ENCODE measurements at places on chromosomes 4 and X.

GRCh38 chr4:44675366-44675765, 2.9 kb upstream of the GUF1 start:
- no peak for DNase-seq

GRCh38 chr4:148064451-148064850, 332.6 kb downstream of the ARHGAP10 start:
- DNase-seq, result no peak

DNA sequence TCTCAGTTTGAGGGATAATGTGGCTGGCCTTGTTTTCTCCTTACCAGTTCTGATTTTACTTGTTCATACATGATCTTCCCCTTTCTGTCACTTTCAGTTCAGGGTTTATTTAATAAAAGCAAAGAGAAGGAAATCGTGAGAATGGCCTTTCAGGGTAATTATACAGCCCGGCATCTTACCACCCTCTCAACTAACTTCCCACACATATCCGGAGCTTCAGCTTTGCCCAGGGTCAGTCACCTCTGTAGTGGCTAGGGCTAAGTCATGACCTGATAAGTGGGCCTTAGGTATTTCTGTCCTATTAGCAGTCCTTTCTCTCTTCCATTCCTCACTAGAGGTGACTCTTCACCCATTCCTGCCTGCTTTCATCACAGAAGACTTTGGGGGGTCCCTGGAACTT, 15.8 kb downstream of the TRPC5 start:
- DNase-seq, result no peak

DNA sequence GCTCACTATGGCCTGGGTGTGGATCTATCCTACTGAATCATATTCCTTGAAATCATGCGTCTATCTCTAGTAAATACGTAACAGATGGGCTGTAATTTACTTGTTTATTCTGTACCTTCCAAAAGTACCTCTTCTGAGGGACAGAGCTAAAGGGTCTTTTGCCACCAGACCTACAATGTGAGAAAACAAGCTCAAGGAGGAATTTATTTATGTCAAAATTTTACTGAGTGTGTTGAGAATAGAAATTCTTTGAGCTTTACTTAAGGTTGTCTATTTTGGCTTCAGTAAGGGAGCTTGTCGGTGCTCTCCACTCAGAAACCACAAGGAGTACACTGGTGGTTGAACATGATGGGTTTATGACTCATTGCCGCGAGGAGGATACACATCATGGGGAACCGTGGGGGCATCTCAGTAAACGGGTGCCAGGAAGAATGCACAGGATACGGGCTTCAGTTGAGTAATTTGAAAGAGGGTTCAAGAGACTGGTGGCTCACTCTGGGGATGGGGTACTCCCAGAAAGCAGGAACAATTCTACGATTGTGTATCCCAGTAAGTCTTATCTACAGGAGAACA, 3.0 kb downstream of the ANK2 start:
- no peak for DNase-seq

- no peak for DNase-seq
These were observed 219.2 kb upstream of the RASGEF1B start for GRCh38 chr4:81690871-81691270.

DNA sequence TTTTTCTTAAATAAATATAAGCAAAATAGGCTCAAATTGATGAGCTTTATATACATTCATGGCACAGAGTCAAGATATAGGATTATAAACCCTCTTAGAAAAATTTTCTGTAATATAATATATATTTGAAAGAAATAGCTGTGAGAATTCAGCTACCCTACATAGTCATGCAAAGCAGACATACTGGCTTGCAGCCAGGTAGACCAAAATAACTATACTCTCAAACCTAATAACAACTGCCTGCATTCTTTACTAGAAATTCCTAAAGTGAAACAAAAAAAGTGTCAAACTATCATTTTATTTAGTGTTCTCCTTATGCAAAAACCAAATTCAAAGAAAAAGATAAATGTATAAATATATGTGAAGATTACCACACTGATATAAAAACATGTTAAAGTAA, 1390.2 kb downstream of the C4orf33 start:
- DNase-seq, result no peak

DNA sequence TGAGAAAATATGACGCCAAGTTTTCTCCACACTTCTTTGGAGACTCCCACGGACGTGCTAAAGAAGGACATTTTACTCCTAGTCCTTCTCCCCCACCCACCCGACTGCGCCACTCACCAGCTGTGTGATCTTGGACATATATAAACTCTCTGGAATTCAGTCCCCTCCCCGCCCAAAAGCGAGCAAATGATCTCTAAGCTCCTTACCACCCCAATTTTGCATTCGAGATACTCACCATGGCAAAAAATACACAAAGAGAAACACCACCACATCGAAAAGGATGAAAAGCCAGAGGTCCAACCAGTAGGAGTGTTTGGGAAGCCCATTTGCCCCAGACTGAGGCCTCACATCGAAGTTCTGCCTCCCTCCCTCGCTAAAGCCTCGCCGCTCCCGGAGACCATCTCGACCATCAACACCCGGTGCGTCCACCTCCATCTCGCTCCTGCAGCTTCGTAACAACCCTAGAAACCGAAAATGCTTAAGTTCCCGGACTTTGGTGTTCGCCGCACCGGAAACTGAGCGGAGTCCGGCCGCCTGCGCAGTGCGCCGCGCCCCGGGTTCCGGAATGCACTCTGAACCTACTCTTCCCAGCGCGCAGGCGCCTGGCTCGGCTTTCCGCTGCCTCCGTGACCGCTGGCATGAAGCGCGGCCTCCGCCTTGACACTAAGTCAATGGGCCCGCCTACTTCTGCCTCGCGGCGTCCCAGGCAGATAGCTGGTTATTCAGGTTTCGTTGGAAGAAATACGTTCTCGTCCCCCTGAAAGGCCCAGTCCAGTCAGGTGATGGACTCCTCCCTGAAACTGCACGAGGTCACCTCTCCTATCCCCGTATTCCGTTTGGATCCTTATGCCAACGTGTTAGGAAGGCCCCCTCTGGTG, 21.6 kb downstream of the FABP2 start:
- peak; percentile 80 for DNase-seq

- DNase-seq, result no peak
These were observed 991.3 kb downstream of the FSTL5 start for GRCh38 chr4:161172396-161173026.

DNA sequence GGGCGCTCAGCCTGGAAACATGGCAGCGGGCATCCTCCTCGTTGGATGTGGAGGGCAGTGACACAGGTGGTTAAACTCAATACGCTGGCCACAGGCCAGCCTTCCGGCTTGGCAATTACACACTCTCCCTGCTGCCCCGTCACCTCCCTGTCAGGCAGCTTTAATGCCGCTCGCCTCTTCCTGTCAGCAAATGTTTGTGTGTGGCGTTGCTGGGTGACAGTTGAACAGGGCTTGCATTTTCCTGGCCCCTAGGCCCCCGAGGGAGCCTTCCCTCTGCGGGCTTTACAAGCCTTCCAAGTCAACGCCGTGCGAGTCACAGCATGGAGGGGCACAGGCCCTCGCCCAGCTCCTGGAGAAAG, 620.0 kb downstream of the BCOR start:
- DNase-seq, result no peak

- DNase-seq, result no peak
These were observed 169.1 kb upstream of the ETNPPL start for GRCh38 chr4:108931926-108932325.

GRCh38 chrX:130176354-130176776, 4.6 kb downstream of the RAB33A start:
- DNase-seq, result no peak

GRCh38 chr4:68494688-68495087, 47.4 kb downstream of the TMPRSS11E start:
- no peak for DNase-seq

DNA sequence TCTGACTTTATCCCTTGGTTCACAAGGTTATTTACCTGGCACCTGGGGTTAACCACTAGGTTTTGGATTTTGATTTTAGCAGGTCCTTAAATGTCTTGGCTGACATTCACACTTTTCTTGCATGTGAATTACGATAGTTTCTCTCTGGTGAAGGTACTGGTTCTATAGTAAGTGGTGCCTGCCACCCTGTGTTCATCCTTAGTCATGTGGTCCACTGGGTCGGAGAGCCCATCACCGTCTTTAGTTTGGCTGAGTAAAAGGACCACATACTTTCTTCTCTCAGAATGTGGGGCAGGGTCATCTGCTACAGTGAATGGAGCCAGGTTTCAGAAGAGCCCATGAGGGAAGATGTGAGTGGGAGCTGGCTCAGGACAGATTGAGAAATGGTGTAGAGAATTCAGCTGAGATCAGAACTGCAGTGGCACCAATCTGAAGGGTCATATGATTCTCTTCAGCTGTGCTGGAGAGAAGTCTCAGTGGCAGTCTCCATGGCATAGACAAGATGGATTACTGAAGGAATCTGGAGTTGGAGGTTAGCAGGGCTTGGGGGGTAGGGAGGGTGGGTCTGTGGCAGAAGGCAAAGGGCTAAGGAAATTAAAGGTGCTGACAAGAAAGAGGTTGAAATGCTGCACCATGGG, 310.4 kb downstream of the GPAT3 start:
- DNase-seq, result no peak

- DNase-seq, result no peak
These were observed 2.7 kb downstream of the SHOX start for GRCh38 chrX:633043-633984.

- DNase-seq, result no peak
These were observed 559.1 kb downstream of the FSTL5 start for GRCh38 chr4:161604516-161605300.

GRCh38 chr4:152106113-152106763, 345.4 kb upstream of the GATB start:
- DNase-seq, result no peak

DNA sequence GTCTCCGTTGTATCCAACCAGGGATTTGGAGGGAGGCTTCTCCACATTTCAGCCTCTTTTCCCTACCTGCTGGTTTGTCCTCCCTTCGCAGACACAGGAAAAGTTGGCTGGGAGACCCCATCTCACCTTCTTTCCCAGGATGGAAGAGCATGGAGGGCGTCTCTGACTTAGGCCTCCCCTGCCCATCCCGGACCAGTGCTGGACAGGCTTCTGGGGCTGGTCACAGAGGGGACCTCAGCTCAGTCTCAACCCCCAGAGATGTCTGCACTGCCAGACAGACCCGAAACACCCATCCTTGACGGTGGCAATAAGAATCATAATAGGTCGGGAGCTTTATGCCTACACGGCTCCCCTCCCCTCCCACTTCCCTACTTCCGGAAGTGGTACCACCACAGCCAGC, 1.6 kb downstream of the WFS1 start:
- no peak for DNase-seq

GRCh38 chr4:185305979-185306442, 89.7 kb downstream of the LRP2BP start:
- DNase-seq, result no peak

- DNase-seq, result no peak
These were observed 25.5 kb downstream of the MAGEA4 start for GRCh38 chrX:151938172-151938571.

GRCh38 chr4:38140643-38141203, 180.5 kb downstream of the PTTG2 start:
- no peak for DNase-seq

DNA sequence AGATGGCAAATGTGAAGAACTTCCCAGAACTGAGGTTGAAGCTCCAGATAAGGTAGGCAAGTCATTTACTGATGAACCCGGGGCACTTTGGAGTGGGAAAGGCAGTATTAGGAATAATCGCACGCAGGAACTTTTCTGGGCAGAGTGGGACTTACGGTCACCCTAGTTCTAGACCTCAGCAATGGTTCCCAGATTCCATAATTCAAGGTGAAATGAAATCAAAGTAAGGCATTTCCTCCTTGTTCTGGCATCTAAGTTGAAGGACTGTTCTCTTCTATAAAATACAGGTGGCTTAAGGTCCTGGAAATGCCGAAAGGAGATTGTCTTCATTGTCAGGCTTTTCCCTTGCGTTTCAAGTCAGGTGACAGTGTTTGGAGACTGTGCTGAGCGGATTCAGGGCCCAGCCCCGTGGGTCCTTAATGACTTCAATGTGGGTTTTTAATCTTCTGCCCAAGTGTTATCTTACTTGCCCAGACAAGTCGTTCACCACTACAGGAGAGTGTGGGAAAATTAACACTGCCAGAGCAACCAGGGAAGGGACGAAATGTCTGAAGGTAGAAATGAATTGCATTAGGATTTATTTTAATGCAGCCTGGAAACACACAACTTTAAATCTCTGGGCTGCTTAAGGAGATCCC, 52.1 kb upstream of the STOX2 start:
- no peak for DNase-seq

DNA sequence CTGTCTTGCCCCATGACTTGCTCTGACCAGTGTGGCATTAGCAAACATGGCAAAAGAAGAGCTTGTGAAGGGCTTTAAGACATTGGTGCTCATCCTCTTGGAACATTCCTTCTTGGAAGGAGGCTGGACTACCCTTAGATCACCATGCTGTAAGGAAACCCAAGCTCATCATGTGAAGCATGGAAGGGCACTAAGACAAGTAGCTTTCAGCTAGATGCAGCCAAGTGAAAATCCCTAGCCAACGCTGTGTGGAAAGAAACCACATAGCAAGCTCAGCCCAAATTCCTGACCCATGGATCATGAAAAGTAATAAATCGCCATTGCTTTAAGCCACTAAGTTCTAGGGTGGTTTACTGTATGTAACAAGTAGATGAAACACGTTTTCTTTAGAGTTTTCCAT, 12.4 kb upstream of the PACRGL start:
- DNase-seq, result no peak

GRCh38 chr4:163042306-163042705, 124.4 kb downstream of the NAF1 start:
- no peak for DNase-seq

- no peak for DNase-seq
These were observed 185.1 kb downstream of the ARHGAP6 start for GRCh38 chrX:11480626-11481025.

DNA sequence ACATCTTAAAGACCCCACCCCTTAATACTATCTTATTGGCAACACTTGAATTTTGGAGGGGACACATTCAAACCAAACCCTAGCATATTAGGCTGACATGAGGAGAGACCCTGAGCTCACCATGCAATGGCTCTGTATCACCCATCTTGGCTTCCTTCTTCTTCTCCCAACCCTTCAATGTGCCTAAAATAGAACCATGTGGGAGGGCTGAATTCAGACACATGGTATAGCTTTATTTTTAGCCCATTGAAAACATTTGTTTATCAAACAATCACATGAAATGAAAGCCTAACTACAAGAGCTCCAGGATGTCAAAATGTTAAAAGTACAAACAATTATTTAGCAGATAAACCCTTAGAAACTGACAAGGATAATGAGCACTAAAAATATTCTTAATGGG, 81.6 kb downstream of the RASL11B start:
- no peak for DNase-seq

- no peak for DNase-seq
These were observed 17.2 kb upstream of the SMIM14 start for GRCh38 chr4:39655876-39656275.

GRCh38 chr4:95798003-95798402, 41.9 kb upstream of the PDHA2 start:
- no peak for DNase-seq

GRCh38 chr4:148030193-148030873, 298.4 kb downstream of the ARHGAP10 start:
- DNase-seq, result no peak

- DNase-seq, result no peak
These were observed 20.3 kb downstream of the MEPE start for GRCh38 chr4:87853108-87853507.
